Right lobe of liver (tissue), 6 donors: ENCODE measurements at places on chromosomes 12 and 14.
A peak's percentile ranks its signal among the peaks of the same experiment; 100 is the strongest.

GRCh38 chr12:93387780-93388179 lies 10.1 kb downstream of the NUDT4 start:
- DNase-seq: no peak

DNA sequence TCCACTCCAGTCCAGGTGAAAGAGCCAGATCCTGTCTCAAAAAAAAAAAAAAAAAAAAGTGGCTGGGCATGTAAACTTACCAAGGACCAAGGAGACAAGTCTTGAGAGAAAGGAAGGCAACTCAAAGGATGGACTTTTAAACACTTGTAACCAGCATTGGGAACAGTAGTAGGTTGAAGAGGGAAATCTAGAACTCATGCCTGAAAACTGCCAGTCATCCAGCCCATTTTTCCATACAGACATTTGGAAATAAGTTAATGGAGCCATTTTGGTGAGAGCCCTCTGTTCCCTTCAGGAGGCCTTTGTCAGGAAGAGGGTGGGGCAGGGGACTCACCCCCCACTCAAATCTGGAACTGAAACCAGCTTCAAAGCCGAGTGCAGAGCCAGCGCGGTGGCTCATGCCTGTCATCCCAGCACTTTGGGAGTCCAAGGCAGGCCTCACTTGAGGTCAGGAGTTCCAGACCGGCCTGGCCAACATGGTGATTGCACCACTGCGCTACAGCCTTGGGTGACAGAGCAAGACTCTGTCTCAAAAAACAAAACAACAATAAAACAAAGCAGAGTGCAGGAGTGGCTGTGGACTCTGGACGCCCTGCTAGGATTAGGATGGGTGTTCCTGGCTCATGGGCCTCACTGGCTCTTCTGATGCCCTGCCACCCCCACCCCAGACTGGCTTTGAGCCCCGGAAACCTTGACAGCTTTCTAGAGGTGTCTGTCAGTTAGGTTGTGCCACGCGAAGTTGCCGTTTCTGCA lies 1.6 kb upstream of the MLXIP start:
- DNase-seq: no peak

GRCh38 chr12:96047229-96048211 lies 12.1 kb upstream of the LTA4H start:
- DNase-seq: no peak

GRCh38 chr14:54211551-54212308 lies 185.1 kb upstream of the CDKN3 start:
- no peak for DNase-seq

- DNase-seq: no peak
Observed at GRCh38 chr12:130831246-130831645, 7.8 kb downstream of the STX2 start.

DNA sequence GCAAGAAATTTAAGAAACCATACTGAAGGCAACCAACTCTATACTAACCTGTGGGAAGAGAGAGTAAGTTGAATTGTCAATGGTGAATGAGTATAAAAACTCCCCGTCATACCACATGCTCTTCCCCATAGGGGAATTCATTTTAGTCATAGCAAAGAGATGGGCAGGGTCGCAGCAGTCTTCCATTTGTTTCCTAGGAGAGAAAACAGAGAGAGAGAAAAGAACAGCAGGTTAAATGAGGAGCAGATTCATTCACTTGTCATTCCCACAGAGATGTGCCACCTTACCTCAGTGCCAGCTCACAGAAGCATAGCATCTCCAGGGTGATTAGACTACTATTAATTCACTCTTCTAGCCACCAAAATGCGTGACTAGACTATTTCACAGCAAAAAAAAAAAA lies 47.4 kb downstream of the ST8SIA1 start:
- no peak for DNase-seq

DNA sequence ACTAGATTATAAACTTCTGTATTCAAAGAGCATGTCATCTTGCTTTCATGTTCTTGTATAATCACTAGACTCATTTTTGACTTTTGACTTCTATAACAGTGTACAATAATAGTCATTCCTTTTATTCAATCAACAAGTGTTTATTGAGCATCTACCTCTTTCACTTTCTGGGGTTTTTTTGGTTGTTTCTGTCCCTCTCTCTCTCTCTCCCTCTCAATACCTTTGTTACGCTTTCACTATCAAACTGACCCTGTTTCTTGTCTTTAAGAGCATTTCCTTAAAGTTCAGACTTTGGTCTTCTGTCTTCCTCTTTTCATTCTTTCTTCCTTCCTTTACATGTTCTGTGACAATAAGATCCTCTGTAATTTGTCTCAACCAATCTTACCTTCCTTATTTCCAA lies 49.5 kb downstream of the GPR137C start:
- DNase-seq: no peak

- no peak for DNase-seq
Observed at GRCh38 chr12:5172886-5173285, 129.2 kb downstream of the KCNA5 start.

GRCh38 chr14:77265561-77266335 lies 5.3 kb downstream of the NGB start:
- DNase-seq: no peak

GRCh38 chr14:97873291-97873690 lies 1076.1 kb downstream of the VRK1 start:
- DNase-seq: no peak

- DNase-seq: no peak
Observed at GRCh38 chr14:39956372-39956771, 524.1 kb upstream of the FBXO33 start.

DNA sequence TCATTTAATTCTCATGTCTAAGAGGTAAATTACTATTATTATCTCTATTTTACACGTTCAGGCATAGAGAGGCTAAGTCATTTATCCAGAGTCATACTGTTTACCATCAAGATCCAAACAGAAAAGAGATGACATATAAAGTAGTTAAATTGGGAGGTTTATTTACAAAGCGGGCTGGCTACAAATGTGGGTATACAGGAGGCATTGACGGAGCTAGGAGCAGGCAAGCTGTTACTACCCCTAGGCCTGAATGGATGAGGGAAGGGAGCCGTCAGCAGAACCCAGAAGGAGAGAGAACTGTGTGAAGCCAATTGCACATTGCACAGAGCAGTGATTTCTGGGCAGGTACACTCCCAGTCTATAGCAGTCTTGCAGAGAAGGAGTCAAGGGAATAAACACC lies 39.8 kb downstream of the DACT1 start:
- DNase-seq: no peak

DNA sequence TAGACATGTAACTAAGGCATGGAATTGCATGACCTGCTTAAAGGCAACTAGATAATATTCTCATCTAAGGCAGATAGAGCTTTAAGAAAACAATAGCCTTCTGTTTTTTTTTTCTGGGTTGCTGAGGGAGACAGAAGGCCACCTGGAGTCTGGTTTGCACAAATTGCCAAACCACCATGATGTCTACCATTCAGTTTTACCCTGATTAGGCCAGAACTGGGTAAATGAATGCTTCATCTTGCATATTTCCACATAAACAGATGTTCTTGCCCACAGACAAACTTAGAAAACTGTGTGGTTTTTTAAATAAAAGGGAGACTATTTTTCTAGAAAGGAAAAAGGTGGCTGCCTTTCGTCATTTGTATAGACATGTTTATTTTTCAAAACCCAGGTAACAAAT lies 278.7 kb upstream of the PRICKLE1 start:
- no peak for DNase-seq

- no peak for DNase-seq
Observed at GRCh38 chr14:74912801-74913200, 10.3 kb downstream of the RPS6KL1 start.

DNA sequence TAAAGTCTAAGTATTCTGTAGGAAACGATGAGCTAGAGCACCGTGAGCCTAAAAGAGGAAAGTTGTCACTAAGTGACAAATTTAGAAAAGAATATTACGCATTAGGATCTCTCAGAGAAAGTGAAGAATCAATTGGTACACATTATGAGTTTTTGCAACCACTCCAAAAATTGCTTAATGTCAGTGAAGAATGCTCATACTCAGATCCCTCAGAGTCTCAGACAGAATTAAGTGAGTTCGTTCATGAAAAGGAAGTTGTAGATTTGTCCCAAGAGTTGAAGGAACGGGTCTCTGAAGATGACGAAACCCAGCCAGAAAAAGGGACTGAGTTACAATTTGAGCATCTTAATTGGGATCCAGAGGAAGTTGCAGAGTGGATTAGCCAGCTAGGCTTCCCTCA lies 1.5 kb downstream of the SAMD15 start:
- DNase-seq: no peak

DNA sequence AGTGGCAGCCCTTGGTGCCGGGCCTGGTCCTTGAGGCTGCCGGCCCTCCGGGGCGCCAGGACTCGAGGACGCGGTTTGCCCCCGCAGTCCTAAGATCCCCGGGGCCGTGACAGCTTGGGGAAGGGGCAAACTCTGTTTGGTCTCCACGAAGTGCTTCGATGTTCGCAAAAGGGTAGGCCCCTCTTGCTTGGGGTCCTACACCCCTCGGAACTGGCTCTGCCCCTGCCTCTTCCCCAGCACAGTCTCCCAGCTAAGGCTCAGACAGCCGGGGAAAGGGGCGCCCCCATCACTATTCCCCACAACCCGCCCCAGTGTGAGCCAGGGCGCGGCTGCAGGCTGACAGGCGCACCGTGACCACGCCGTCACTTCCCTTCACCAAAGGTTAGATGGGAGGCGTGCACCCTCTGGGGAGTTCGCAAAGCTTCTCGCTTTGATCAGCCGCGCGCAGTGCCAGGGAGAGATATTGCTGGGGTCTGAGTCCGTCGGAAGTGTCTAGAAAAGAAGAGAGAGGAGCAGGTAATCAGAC lies 7.2 kb upstream of the OTX2 start:
- DNase-seq: no peak

- no peak for DNase-seq
Observed at GRCh38 chr12:29713729-29714128, 70.0 kb downstream of the TMTC1 start.

GRCh38 chr12:107783406-107784376 lies 9.2 kb downstream of the ASCL4 start:
- no peak for DNase-seq

- DNase-seq: no peak
Observed at GRCh38 chr12:82593901-82594396, 92.8 kb upstream of the TMTC2 start.

DNA sequence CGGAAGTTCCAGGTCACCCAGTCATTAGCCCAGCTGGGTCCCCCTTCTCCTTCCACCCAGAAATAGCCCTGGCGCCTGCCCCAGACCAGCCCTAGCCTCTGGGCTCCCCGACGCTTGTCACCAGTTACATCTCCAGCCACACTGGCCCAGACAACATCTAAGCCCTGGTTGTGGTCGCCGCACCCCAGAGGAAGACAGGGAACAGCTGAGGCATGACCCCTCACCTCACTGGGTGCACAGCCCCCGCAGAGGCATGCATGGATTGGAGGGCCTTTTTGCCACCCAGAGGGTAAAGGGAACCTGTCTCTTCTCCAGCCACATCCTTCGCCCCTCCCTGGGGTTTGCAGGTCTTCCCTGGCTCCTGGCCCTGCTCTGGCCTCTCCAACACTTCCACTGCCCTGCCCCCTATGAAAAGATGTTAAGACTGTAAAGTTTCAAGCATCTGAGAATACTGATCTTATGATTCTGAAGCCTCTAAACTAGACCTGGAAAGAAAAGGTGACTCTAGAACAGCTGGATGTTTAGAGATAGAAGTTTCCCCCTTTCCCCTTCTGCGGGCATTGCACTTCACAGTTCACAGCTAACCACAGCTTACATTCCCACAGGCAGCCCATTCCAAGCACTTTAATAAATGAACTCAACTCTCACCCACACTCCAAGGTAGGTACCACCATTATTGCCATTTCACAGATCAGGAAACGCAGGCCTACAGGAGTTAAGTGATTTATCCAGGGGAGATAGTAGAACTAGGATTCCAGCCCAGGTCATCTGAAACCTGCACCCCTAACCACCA lies 14.7 kb downstream of the TMEM119 start:
- no peak for DNase-seq

GRCh38 chr12:128581321-128581761 lies 242.4 kb downstream of the SLC15A4 start:
- no peak for DNase-seq

GRCh38 chr12:124605883-124606774 lies 38.7 kb upstream of the NCOR2 start:
- DNase-seq: peak; percentile 43

DNA sequence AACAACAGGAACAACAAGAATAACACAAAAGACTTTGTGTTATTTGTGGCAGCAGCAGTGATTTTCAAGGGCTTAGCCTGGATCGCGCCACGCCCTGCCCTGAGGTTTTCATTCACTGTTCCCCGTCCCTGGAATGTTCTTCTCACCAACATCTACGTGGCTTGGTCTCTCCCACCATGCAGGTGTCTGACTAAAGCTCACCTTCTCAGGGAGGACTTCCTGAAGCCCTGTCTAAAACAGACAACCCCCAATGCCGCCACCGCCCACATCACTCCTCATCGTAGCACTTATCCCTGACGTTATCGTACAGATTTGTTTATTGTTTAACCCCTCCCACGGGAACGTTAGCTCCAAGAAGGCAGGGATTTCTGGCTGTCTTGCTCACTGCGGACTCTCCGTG lies 40.4 kb downstream of the P2RX4 start:
- DNase-seq: no peak

DNA sequence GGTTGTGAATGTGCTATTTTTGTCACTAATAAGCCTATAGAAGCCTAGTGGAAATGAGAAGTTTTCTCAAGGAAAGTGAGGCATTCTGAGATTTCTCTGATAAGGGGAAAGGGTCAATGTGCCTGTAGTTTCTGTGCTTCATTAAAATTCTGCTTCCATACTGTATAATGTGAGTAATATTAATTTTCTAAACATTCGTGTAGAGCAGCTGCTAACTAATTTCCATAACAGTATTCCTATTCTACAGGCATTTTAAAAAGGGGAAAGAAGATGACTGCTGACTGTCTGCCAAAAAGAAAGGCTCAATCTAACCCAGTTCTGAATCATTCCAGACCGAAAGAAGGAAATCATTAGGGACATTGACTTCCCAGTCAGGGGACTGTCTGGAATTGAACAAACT lies 293.3 kb upstream of the TMPO start:
- no peak for DNase-seq

DNA sequence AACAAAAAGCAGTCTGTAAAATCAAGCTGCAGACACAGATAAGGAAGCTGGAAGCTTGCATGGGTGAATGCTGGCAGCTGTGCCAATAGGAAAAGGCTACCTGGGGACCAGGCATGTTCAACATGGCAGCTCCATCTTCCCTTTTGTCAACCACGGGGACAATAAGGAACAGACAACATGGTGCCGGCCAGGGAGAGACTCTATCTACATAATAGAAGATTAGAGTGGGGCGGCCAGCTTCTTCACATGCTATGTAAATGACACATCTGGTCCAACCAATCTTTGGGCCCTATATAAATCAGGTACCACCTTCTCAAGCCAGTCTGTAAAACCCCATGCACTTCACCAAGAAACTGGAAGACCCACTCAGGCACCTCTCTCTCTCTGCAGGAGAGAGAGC lies 157.6 kb downstream of the SUDS3 start:
- no peak for DNase-seq

GRCh38 chr12:107929436-107929835 lies 154.9 kb downstream of the ASCL4 start:
- no peak for DNase-seq

GRCh38 chr12:52175371-52176350 lies 16.2 kb downstream of the KRT80 start:
- DNase-seq: no peak

- no peak for DNase-seq
Observed at GRCh38 chr12:24025153-24025798, 75.8 kb upstream of the SOX5 start.

- peak; percentile 20 for DNase-seq
Observed at GRCh38 chr12:81759190-81760051, at the start of gene PPFIA2. PPFIA2 (minus strand) TSS chr12:81759350.
